C1 segment of cervical spinal cord (tissue), 14 donors: ENCODE measurements at places on chromosomes 5 and 9.

- DNase-seq = no peak
Observed at GRCh38 chr9:127176631-127177030, 54.2 kb upstream of the ANGPTL2 start.

GRCh38 chr5:69048230-69048629 lies 45.6 kb upstream of the SLC30A5 start:
- DNase-seq = no peak

DNA sequence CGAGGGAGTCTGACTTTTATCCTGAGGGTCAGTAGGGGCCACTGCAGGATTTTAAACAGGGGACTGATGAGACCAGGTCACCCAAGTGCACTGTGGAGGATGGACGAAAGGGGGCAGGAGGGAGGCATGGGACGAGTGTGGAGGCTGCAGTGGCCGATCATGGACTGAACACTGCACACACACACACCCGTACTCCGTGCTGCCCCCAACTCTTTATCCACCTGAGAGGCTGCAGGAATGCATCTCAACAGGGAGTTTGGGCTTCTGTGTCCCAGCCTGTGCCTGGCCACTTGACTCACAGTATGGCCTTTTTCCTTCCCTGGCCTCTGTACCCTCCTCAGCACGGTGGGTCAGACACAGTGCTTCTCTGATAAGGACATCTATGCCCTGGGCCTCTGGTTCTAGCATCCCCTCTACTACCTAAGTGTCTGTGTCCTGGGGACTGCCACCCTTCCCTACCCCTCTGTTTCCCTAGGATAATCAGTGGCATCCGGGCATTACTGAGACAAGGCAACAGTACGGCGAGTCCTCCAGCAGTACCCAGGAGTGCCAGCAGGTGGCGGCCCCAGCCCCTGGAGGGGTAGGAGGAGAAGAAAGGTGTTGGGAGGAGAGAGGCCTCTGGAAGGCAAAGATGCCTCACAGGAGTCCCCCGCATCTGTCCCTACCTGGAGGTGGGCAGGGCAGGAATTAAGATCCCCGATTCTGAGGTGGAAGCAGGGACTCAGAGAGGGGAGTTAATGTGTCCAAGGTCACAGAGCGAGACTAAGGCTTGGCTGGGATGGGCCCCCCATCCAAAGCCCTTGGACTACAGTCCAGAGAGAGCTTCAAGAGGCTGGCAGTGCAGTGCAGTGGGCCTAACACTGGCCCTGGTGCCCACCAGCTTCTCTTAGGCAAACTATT lies 5.1 kb upstream of the CDX1 start:
- peak; percentile 56 for DNase-seq

DNA sequence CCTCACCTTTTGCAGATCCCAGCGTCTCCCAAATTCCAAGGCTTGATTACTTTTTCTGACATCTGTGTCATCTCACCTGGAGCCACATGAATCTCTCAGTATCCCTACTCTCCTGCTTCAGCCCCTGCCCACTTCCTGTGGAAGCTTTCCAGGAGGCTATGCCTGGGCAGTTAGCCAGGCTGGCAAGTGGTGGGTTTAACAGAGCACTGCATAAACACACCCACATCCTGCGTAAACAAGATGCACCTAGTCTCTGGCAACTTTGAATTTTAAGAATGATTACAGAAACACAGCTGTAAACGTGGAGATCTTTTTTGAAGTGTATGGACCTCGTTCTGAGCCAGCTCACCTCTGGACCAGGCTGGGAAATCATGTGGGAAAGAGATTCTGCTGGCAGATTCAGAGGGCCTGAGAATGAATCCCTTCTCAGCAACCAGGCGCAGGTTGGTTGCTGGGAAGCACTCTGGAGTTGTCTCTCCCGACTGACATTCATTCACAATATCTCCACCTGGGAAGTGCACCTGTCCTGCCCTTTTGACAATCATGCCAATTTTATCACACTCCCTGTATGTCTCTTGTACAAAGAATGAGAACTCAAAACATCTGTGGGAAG lies 55.7 kb upstream of the FANCC start:
- DNase-seq = no peak

GRCh38 chr9:98191671-98192502 lies 550 bp downstream of the CORO2A start:
- no peak for DNase-seq

DNA sequence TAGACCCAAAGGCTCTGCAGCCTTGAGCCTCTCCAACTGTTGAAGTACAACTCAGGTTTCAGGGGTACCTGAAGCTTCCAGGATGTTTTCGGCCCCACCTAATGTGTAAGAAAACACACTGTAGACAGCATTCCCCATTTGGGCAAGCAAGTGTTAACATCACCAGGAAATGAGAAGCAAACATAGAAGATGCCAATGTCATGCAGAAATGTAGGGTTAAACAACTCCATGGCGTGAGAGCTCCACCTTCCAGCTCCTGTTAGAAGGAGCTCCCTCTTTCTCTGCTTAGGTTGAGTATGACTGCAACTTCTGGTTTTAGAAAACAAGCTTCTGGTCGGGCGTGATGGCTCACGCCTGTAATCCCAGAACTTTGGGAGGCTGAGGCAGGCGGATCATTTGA lies 31.0 kb upstream of the DENND1A start:
- no peak for DNase-seq
